ENCODE measurements at places on chromosomes 5 and 9. TPM values are rescaled to one million over a fixed set of nuclear protein-coding genes. Genes with fewer than 3 reads are reported as not detected.
A peak's percentile ranks its signal among the peaks of the same experiment; 100 is the strongest.

- no peak overlapping the region for H3K27ac ChIP-seq
- no peak for DNase-seq
- no peaks in the 10 kb centered on the region for H3K27me3 ChIP-seq
- H3K4me1 ChIP-seq, result no peaks in the 10 kb centered on the region
- H3K4me3 ChIP-seq, result no peak overlapping the region
- peaks cover 33% of the 10 kb centered on the region for H3K36me3 ChIP-seq
Measured at GRCh38 chr9:136499071-136499934, 16.5 kb upstream of the SEC16A start.

The IL13 gene
- total RNA-seq, result not detected

DNA sequence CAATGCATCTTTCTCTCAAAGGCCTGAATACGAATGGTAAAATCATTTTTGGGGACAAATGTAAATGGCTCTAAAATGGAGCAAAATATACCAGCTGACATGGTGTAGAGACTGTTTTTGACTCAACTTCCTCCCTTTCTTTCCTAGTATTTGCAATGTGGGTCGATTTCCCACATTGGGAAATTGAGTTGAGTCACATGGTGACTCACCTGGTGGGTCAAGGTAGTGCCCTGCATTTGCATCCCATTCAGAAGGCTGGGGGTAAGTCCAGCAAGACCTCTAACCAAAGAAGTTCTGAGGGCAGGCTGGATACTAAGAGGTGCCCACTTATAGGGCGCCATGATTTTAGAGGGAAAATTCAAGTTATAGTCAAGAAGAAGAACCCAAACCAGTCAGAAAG lies 179.6 kb upstream of the MPDZ start:
- H3K4me1 ChIP-seq, result no peaks in the 10 kb centered on the region
- DNase-seq, result no peak
- no peak overlapping the region for H3K4me3 ChIP-seq

- no peaks in the 10 kb centered on the region for H3K36me3 ChIP-seq
- H3K27me3 ChIP-seq, result no peaks in the 10 kb centered on the region
- H3K4me3 ChIP-seq, result no peak overlapping the region
- DNase-seq, result no peak
- H3K27ac ChIP-seq, result no peak overlapping the region
- no peaks in the 10 kb centered on the region for H3K4me1 ChIP-seq
Measured at GRCh38 chr5:19917588-19918122, 70.3 kb downstream of the CDH18 start.

The SLC34A1 gene
- not detected for total RNA-seq

The CCDC192 gene
- total RNA-seq, result not detected

DNA sequence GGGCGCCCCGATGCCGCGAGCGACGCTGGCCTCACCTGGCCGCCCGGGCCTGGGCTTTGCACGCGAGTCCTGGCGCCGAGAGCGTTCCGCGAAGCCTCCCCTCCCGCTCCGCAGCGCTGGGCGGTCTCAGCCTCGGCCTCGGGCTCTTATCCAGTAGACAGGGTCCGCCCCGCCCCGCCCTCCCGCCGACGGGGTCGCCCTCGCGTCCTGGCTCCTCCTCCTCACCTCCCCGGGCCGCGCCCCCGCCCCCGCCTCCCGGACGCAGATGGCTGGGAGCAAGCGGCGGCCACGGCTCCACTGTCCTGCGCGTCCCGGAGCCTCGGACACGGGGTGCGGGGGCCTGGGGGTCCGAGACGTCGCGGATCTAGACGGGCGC lies at the start of gene SLC6A3:
TSS of gene SLC6A3 (minus strand) at position 128 of the 376 bp plus-strand sequence. CDS start 2,243 bp downstream, outside the sequence.
- peaks cover 38% of the 10 kb centered on the region for H3K27me3 ChIP-seq
- H3K27ac ChIP-seq, result no peak within 1 kb of the TSS
- no peak within 1 kb of the TSS for H3K4me3 ChIP-seq
- no peaks in the 10 kb centered on the region for H3K36me3 ChIP-seq
- no peak for DNase-seq

The BSPRY gene
- total RNA-seq, result not detected

- no peak overlapping the region for H3K27ac ChIP-seq
- no peaks in the 10 kb centered on the region for H3K4me1 ChIP-seq
- H3K4me3 ChIP-seq, result no peak overlapping the region
- DNase-seq, result no peak
- H3K27me3 ChIP-seq, result no peaks in the 10 kb centered on the region
Measured at GRCh38 chr9:88026118-88026479, 51.8 kb upstream of the CDK20 start.

DNA sequence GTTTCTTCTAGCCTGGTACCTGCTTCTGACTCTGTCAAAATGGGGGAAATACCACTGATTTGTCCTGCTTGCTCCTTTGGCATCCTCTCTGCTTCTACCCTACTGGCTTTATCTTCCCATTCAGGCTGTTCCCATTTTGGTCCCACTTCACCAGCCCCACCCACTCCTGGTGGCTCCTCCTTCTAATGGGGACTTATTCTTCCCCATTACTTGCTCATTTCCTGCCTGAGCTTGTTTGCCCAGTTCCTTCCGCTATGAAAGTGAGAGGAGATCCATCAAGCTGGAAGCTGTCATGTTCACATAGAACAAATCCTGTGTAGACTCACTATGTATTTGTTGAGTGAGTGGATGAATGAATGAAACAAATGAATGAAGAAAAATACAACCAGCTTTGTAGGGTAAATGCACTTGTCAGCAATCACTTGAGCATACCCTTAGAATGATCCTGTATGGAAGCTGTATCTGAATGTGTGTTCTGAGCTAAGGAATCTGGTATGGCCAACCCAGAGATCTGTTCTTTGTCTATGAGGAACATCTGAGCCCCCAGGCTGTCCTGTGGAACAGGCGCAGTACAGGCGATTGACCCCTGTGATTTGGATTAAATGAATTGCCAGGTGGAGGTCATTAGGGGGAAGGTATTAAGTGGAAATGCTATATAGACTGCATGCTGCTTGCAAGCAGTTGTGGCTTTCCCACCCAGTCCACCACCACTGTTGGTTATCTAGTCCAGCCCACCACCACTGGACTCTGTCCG lies 89.5 kb downstream of the APBA1 start:
- H3K27ac ChIP-seq, result no peak overlapping the region
- no peaks in the 10 kb centered on the region for H3K36me3 ChIP-seq
- no peaks in the 10 kb centered on the region for H3K27me3 ChIP-seq
- H3K4me3 ChIP-seq, result no peak overlapping the region
- no peaks in the 10 kb centered on the region for H3K4me1 ChIP-seq
- DNase-seq, result no peak

GRCh38 chr5:54832858-54833257 lies 152.5 kb downstream of the ESM1 start:
- H3K4me1 ChIP-seq, result peaks cover 26% of the 10 kb centered on the region
- DNase-seq, result no peak
- peak overlapping the region; percentile 24 for H3K27ac ChIP-seq

GRCh38 chr9:70902692-70903131 lies 218.7 kb downstream of the TRPM3 start:
- no peak overlapping the region for H3K4me3 ChIP-seq
- H3K4me1 ChIP-seq, result peaks cover 2% of the 10 kb centered on the region
- no peaks in the 10 kb centered on the region for H3K27me3 ChIP-seq
- no peaks in the 10 kb centered on the region for H3K36me3 ChIP-seq
- no peak overlapping the region for H3K27ac ChIP-seq
- DNase-seq, result peak; percentile 92

DNA sequence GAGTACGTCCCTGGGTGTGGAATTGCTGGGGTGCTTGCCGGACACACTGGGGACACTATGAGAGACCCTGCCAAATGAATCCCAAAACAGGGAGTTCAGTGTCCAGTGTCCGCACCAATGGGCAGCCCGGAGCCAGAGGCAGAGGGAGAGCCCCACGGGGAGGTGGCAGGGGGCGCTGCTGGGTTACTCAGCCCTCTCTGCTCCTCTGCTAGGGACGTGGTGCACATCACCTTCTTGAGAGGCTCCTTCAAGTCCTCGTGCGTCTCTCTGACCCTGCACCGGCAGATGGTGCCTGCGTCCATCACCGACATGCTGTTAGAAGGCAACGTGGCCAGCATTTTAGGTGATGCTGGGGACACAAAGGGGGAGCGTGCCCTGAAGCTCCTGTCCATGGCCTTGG lies 20.8 kb downstream of the STKLD1 start:
- H3K36me3 ChIP-seq, result no peaks in the 10 kb centered on the region
- H3K4me3 ChIP-seq, result no peak overlapping the region
- peaks cover 3% of the 10 kb centered on the region for H3K27me3 ChIP-seq

GRCh38 chr5:148437249-148437648 lies 53.5 kb downstream of the FBXO38 start:
- H3K27me3 ChIP-seq, result no peaks in the 10 kb centered on the region
- H3K4me3 ChIP-seq, result no peak overlapping the region
- H3K36me3 ChIP-seq, result peaks cover 5% of the 10 kb centered on the region
- no peaks in the 10 kb centered on the region for H3K4me1 ChIP-seq

DNA sequence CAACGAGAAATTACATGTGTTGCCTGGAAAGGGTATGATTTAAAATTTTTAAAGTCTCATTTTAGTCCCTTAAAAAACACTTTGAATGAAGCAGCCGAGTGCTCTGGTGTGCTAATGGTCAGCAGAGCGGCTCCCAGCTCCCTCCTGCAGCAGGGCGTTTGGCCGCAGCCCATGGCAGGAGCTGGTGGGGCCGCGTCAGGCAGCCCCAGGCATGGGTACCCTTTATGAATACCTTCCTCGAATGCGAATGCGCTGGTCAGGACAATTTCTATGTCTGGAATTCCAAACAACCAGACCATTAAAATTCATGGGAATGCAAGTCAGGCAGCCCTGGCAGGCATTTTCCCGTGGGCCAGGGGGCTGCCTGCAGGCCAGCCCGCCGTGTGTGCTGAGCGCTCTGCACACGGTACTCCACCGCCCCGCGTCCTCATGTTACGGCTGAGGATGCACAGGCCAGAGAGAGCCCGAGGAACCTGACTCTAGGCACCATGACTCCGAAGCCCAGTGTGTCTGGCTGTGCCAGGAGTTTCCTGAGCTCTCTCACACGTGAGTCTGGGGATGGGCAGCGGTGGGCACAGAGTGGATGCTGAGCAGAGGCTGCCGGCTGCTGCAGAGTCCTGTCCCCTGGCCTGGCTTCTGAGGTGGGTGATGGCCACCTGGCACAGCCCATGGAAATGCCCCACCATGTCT lies 123.7 kb downstream of the WNK2 start:
- H3K27me3 ChIP-seq, result no peaks in the 10 kb centered on the region
- DNase-seq, result no peak
- H3K4me3 ChIP-seq, result no peak overlapping the region
- no peaks in the 10 kb centered on the region for H3K36me3 ChIP-seq
- no peak overlapping the region for H3K27ac ChIP-seq

- no peaks in the 10 kb centered on the region for H3K36me3 ChIP-seq
- H3K27me3 ChIP-seq, result no peaks in the 10 kb centered on the region
- no peak overlapping the region for H3K4me3 ChIP-seq
- H3K4me1 ChIP-seq, result no peaks in the 10 kb centered on the region
- H3K27ac ChIP-seq, result no peak overlapping the region
Measured at GRCh38 chr5:158590746-158591300, 508.9 kb downstream of the EBF1 start.

GRCh38 chr5:143511736-143512135 lies 108.2 kb upstream of the NR3C1 start:
- peaks cover 16% of the 10 kb centered on the region for H3K4me1 ChIP-seq
- no peak overlapping the region for H3K27ac ChIP-seq
- H3K36me3 ChIP-seq, result no peaks in the 10 kb centered on the region
- no peak overlapping the region for H3K4me3 ChIP-seq

- H3K4me3 ChIP-seq, result no peak overlapping the region
- no peaks in the 10 kb centered on the region for H3K36me3 ChIP-seq
Measured at GRCh38 chr5:157050050-157050449, 8.9 kb downstream of the HAVCR1 start.

The GKAP1 gene
- 2.6 TPM for total RNA-seq

DNA sequence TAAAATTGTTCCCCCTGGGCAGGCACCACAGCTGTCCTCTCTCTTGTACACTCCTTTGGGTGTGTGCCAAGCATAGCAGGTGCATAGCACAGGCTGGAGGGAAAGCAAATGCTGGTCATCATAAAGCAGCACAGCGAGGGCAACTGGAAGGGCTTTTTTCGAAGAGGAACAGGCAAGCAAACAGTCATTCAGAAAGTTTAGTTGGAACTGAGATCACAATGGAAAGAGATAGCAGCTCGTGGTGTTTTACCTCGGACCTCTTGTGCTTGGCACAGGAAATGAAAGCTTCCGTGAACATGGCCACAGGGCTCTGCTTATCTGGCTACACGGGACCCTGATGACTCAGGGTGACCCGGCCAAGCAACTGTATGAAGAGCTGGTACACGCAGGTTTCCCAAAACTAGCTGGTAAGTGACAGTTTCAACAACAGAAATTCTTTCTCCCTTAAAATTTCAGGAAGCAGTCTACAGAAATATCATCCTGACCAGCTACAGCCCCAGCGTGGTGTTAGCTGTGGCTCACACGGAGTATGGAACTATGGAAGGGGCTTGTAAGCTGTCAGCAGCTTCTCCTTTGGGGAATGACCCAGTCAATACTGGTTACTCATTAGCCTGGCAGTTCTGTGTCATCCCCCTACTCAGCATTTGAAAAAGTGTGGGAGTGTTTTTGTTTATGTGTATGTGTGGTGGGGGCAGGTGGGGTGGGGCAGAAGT lies 48.1 kb downstream of the POC5 start:
- H3K27ac ChIP-seq, result no peak overlapping the region
- H3K27me3 ChIP-seq, result no peaks in the 10 kb centered on the region
- no peak overlapping the region for H3K4me3 ChIP-seq
- H3K4me1 ChIP-seq, result no peaks in the 10 kb centered on the region

DNA sequence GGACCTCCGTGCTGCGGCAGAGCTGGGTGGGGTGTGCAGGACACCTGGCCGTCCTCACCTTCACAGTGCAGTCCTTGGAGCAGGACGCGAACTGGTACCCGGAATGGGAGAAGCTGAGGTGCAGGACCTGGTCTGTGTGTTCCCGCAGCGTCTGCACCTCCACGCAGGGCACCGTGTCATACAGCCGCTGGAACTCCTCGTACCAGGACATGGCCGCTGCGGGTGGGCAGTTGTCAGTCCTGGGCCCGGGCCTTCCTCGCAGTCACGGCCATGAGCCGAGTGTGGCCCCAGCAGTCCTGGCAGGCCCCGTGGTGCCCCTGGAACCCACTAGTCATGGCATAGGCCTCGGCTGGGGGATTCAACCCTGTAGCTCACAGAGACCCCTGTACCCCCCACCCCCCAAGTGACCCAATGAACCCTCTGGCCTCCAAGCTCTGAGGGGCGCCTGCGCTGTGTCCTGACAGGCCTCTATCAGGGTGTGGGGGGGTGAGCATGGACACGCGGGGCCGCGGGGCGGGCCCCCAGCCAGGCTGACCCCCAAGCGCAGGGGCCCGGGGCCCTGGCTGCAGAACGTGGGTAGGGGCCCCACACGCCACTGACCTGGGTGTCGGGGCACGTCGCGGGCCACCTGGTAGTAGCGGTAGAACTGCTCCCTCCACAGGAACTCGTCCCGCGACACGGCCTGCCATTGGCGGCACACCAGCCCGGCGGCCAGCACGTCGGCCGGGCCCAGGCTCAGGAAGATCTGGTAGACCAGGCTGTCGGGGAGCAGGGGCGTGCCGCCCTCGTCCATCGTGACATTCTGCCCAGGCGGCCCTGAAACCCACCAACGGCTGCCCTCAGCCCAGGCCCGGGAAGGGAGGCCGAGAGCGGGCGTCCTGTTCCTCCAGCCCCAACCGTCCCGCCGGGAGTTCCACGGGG lies 987 bp downstream of the FBXW5 start:
- DNase-seq, result peak; percentile 11
- H3K4me1 ChIP-seq, result peaks cover 2% of the 10 kb centered on the region
- no peaks in the 10 kb centered on the region for H3K27me3 ChIP-seq
- peak overlapping the region; percentile 90 for H3K4me3 ChIP-seq

The ANKRD31 gene
- total RNA-seq, result 0.26 TPM

All from fibroblast of lung (primary cell).